ENCODE measurements at places on chromosomes 11 and 22.

DNA sequence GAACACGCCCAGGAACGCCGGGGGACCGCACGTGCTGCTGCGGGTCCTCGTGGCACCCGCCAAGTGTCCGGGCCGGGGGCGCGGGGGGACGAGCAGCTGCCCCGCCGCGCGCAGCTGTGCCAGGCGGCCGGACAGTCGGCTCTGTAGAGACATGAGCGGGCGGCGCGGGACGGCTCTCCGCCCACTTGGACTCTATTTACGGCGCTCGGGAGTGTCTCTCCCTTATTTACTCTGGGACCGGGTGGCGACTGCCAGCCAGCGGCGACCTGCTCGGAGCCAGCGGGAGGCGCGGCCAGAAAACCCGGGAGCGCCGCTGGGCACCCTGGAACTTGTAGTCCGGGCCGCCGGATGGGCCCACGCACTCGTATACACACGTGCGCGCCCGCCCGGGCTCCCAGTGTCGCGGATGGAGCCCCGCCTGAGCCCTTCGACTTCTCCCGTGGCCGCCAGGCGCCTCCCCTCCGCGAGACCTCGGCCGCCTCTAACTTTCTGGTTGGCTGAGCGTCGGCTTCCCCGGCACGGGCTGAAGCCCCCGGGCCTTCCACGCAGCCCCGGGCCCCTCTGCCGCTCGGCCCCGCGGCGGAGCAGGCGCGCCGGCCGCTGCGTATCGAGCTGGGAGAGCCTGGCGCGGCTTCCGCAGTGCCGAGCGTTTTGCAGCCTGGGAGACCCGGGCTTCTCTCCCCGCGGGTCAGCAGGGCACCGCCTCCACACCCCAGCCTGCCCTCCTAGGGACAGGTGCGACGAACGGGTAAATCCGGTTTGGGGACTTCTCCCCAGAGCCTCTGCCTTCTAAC is at the start of gene MACROD1:
Gene MACROD1, minus strand, starts transcription at position 272 of the 794 bp plus-strand sequence. Its CDS starts 119 bp downstream, at position 153.
- DNase-seq: peak; percentile 96

- peak; percentile 51 for DNase-seq
These were observed 1113.4 kb downstream of the BRD1 start for GRCh38 chr22:48714231-48714630.

DNA sequence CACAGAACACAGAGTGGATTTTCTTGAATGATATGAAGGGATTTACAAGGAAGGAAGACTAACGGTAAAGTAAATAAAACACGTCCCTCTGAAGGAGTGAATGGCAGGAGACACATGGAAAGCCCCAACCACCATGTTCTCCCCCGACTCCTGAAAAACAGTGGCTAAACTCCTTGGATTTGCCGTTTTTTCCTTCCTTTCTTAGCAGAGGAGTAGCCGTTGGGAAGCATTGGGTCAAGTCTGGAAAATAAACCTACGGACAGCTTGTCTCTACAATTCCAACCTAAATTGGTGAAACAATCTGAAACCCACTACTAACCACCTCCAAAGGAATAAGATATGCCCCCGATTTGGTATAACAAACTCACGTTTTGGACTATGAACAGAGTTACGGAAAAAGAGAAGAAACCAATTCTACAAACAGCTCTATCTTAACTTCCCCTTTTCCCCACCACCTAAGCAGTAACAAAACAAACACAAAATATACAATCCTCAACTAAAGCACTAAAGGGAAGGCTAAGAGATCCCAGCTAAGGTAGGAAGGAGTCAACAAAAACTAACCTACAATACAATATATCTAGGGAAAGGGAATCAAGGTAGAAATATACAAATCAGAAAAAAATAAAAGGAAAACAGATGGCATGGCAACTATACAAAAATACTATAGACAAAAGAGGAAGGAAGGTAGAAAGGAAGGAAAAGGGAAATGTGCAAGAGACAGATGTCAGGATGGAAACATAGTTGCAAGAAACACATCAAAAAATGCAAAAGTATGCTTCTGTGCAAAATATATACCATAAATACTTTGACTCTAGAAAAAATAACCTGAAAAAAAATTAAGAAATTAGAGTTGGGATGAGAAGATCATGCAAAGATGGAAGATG is 43.8 kb upstream of the LYVE1 start:
- DNase-seq: no peak

GRCh38 chr22:24402460-24403192 is 24.8 kb upstream of the ADORA2A start:
- peak; percentile 83 for DNase-seq
